ENCODE measurements at places on chromosomes 13 and 19. TPM values are rescaled to one million over a fixed set of nuclear protein-coding genes. Genes with fewer than 3 reads are reported as not detected.

- no peak for DNase-seq
These were observed 149.6 kb downstream of the TEX29 start for GRCh38 chr13:111469916-111470506.

GRCh38 chr13:37680137-37680536, 81.6 kb upstream of the POSTN start:
- DNase-seq = no peak

DNA sequence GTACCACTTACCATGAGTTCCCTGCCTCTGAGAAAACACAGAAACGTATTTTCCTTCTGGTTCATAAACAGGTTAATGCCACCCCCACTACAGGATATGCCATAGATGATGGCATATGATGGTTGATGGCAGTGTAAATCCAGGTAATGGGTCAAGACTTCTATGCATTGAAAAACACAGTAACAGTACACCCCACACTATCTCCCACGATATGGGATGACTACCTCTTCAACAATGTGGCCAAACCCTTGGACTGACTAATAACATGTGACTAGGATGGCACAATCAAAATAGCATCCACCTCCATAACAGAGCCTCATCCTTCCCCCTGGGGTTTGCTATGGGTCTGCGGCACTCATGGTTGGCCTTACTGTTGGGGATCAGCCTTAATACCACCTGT, 22.0 kb downstream of the ZNF235 start:
- DNase-seq = no peak

DNA sequence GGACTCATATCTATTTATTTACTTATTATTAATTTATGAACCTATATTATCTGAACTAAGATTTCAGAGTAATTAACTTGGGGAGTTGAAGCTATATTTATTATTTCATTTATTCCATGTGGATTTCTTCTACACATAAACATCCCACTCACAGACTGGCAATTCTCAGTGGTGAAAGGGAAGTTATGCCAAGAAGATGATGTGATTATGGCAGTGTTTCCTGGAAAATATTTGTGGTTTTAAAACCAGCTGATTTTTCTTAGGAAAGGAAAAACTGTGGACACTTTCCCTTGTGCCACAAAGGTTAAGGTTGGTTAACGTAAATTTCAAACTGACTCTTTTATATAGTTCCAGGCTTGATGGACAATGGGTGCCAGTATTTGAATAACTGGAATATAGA, 513.1 kb downstream of the SLITRK6 start:
- DNase-seq = no peak

GRCh38 chr13:99307247-99307646, at the start of gene GPR183:
GPR183 (minus strand) TSS chr13:99307399; CDS start chr13:99296145, 11,254 bp downstream.
- peak; percentile 58 for DNase-seq

GRCh38 chr13:98158172-98158899, 15.4 kb downstream of the FARP1 start:
- DNase-seq = no peak

DNA sequence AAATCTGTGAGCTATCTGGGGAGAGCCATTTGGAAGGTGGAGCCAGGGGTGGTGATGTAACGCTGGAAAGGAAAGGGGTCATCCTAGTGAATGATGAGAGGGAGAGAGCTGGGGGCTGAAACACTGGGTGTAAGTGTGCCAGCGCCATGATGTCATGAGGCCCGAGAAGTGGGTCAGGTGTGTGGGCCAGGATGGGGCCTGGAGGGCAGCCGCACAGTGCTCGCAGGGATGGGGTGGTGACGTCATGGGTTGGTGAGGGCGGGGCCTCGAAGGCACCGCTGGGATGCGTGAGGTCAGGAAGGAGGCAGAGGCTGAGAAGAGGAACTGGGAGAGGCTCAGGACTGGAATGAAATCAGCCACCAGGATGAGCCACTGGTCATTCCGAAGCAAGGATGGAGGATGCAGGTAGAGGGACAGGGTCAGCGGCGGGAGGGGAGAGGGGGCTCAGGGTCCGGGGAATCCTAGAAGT, 4.4 kb downstream of the CCDC61 start:
- no peak for DNase-seq

- no peak for DNase-seq
These were observed 21.3 kb downstream of the PNPLA6 start for GRCh38 chr19:7556696-7557315.

DNA sequence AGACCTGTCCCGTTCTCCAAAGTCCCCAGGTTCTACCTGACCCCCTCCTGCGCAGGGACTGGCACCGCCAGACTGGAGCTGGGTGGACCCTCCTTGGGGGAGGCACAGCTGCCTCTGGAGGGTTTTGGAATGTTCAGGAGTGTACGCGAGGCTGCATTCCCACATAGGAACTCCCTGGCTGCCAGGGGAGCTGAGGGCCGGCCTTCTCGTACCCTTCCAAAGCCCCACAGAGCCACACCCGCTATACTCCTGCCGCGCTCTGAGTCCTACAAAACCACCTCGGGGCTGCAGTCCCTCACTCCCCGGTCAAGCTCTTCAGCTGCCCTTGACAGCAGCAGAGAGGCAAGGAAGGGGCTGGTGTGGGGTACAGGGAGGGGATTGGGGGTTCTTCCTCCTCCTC, 484 bp upstream of the MUC16 start:
- DNase-seq = no peak

DNA sequence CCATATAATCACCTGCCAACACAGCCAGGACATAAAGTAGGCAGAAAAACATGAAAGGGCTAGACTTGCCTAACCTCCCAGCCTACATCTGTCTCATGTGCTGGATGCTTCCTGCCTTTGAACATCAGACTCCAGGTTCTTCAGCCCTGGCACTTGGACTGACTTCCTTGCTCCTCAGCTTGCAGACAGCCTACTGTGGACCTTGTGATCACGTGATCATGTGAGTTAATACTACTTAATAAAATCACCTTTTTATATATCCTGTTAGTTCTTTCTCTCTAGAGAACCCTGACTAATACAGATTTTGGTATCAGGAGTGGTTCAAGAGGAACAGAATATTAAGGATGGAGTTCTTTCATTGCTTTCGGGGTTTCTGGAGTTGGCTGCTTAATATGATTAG, 2867.6 kb downstream of the PCDH9 start:
- no peak for DNase-seq

- no peak for DNase-seq
These were observed 29.0 kb downstream of the BTBD2 start for GRCh38 chr19:1986357-1987162.

DNA sequence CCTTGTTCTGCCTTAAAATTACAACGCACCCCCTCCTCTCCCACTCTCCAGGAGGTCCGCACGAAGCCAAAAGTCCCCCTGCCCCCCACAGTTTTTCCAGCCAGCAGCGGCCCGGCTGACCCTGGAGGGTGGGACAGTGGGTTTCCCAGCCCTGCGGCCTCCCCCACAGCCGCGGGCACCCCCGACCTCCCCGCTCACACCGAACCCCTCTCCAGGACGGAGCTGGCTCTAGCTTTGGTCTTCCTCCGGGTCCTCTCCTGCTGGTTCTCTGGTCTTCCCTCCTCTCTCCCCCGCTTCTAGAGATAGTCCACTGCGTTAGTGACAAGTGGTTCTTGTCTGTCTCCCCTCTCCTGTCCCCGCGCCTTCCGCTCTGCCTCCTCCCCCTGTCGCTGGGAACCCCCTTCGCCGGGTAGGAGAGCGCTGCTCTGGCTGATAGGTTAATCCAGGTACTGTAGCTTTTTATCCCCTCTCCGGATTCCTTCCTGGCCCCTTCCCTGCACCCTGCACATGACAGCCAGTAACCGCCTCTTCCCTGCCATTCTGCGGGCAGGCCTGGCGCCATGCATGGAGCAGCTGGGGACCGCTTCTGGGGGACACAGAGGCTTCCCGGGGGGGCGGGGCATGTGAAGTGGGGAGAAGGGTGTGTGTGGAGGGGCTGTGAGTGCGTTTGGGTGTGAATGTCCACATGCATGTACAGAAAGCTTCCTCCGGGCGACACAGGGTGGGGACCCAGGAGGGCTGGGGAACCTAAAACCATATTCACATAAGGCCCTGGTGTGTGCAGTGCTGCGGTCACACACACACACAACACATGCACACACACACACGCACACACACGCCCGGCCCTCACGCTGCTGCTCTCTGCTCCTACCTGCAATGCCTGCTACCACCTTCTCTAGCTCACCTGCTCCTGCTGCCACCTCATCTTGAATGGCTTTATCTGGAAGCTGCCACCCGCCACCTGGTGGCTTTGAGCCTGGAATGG, 17.2 kb downstream of the PRR36 start:
- no peak for DNase-seq

- DNase-seq = no peak
These were observed 8.9 kb downstream of the CEBPA start for GRCh38 chr19:33293255-33294057.

DNA sequence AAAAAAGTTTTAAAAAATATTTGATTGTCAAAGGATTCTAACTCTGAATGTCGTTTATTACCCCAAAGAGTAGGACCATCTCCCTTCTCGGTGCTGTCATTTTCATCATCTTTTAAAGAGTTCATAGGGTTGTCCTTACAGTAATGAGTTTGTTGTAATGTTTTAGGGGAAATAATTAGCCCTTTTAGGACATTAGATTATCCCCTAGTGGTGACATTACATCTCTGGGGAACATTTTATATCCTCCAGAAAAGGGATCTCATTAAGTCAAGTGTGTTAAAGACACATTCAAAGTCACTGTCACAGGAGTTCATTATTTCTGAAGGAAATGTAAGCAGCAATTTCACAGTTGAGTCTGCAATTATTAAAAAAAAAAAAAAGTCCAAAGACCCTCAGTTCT, 99.3 kb upstream of the GJB6 start:
- no peak for DNase-seq

DNA sequence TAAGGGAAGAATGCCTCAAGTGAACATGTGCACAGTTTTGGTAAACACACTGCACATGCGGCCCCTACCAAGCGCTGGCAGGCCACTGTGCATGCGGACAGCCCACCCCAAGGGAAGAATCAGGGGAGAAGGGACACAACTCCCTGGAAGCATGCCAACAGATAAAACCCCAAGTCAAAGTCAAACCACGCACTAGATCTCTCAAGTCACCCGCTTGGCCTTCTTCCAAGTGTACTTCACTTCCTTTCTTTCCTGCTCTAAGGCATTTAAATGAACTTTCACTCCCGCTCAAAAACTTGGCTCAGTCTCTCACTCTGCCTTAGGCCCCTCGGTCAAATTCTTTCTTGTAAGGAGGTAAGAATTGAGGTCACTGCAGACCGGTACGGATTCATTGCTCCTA, 4.6 kb upstream of the RFXAP start:
- DNase-seq = peak; percentile 30

DNA sequence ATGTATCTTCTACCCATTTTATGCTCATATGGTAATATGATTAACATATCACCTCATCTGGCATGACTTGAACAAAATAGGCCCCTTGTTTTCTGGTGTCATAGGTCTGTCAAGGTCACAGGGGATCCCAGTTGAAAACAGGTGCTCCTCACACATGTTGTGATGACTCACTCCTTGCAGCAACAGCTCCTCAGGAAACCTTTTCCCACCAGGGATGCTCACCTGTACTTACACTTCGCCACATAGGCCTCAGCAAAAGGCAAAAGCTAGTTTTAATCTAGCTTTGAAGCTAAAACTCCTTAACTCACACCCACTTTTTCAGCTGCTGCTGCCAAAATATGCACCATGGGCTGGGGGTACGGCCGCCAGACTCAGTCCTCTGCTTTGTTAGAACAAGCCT, 110.0 kb upstream of the SOX21 start:
- DNase-seq = no peak

DNA sequence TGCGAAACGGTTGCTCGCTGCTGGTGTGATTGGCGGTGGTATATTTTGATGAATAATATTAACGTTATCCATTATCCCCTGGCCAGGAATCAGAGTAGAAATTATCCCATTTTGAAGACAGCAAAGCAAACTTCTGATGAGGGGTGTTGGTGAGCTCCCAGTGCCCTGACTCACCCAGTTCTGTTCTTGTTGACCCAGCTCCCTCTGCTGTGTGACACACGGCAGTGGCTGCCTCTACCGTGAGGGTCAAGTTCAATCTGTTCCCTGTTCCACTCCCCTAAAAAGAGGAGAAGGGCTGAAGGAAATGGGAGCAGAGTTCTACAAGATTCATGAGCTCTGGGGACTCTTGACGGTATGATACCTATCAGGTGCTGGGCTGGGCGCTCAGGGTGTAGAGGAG, 2.0 kb downstream of the CAMSAP3 start:
- no peak for DNase-seq

DNA sequence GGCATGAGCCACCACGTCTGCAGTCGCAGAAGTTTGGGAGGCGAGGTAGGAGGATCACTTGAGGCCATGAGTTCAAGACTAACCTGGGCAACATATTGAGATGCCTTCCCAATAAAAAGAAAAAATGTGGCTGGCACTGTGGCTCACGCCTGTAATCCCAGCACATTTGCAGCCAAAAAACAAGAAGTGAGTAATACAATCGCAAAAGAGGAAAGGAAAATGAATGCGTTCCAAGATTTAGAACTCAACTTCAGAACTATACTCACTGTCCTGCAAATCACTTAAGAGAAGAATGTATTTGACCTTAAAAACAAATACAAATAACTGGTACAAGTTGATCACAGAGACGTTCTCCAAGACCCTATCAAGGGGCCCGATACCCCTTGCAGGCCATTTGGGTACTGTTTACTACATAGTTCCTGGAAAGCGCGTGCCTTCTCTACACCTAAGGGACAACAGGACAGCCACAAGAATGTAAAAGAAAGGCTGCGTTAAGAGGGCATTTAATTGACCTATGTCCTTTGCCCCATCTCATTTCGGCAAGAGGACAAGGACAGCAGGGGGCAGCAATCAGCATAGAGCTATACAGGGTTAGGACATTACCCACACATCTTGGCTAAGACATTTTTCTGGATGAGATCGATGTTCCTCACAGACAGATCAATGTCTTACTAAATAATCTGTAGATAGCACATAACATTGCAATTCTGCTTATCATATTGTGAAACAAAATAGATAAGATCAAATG, 41.3 kb downstream of the FLT3 start:
- DNase-seq = peak; percentile 46

- DNase-seq = no peak
These were observed 3.2 kb downstream of the TMIGD2 start for GRCh38 chr19:4298810-4299550.

DNA sequence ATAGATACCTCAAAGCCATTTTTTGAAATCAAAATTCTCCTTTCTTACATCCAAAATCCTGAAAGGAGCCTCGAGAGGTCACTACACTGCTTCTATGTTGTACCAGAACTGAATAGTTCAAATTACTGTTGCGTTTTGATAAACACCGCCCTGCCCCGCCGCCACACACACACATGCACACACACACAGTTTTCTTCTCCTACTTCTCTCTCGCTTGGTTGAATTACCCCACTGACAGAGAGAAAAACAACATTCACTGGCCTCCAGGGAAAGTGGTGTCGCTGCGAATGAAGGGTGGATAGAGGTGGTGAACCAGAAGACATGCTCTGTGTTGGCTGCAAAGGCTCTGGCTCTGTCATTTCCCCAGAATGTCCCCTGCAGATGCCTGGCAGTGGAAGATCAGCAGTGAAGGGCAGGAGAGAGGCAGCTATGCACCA, 183.4 kb upstream of the RFC3 start:
- DNase-seq = no peak

RAB8A gene
- polyA plus RNA-seq = 62.1 TPM

PLK5 gene
- not detected for polyA plus RNA-seq

ZNF567 gene
- polyA plus RNA-seq = 3.4 TPM

KIR3DL2 gene
- not detected for polyA plus RNA-seq

CCDC70 gene
- not detected for polyA plus RNA-seq

SMIM44 gene
- polyA plus RNA-seq = not detected

LYPD5 gene
- 0.28 TPM for polyA plus RNA-seq
